ENCODE measurements at places on chromosomes 7 and 10. TPM values are rescaled to one million over a fixed set of nuclear protein-coding genes. Genes with fewer than 3 reads are reported as not detected.

Gene FXYD4
- not detected for total RNA-seq

Gene ZNF775
- total RNA-seq = 5.2 TPM

Gene AOC1
- total RNA-seq = not detected

Gene EBLN1
- not detected for total RNA-seq

Gene TIMM23B
- total RNA-seq = 13.3 TPM

Gene TRPV6
- total RNA-seq = not detected

Gene KCND2
- 2.7 TPM for total RNA-seq

Gene ABCB1
- total RNA-seq = not detected

- peak; percentile 35 for DNase-seq
These were observed 8.5 kb upstream of the UNCX start for GRCh38 chr7:1224086-1224716.

DNA sequence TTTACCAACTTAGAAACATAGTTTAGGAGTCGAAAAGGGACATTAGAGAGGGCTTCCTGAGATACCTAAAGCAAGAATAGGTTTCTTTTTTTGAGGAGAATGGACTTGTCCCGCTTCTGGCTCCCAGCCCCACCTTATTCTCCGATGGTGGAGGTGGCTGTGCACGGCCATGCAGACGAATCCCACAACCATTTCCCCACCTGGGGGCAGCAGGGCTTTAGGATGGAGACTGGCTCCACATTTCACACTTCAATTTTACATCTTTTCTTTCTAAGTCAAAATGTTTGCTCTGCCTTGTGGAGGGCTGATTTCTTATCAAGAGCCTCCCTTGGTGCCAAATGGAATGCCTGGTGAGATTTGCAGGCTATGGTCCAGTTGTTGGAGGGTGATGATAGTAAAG is 118.5 kb downstream of the GLRX3 start:
- no peak for DNase-seq

- peak; percentile 98 for DNase-seq
These were observed 71.9 kb upstream of the DUSP5 start for GRCh38 chr10:110425684-110426293.

DNA sequence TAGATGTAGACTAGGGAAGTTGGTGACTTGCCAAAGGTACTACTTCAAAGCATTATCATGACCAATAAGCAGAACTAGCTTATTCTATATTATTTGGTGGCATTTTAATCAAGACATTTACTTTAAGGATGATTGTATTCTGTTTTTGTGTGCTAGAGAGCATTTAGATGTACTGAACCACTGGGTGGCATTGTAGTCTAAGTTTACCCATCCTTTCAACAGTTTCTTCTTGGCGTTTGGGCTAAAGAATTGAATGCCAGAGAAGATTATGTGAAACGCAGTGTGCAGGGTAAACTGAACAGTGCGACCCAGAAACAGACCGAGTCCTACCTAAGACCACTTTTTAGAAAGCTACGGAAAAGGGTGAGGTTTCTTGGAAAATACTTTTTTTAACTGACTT is 26.8 kb downstream of the PRPF18 start:
- DNase-seq = peak; percentile 53

- no peak for DNase-seq
These were observed at the start of gene CLDN4 for GRCh38 chr7:73830681-73831583. TSS of gene CLDN4 (plus strand) at chr7:73830996. CDS start at chr7:73831202, 206 bp downstream.

- no peak for DNase-seq
These were observed 57.8 kb downstream of the ZMIZ1 start for GRCh38 chr10:79126351-79127080.

GRCh38 chr7:77827999-77828398 is 29.4 kb downstream of the PHTF2 start:
- DNase-seq = no peak

DNA sequence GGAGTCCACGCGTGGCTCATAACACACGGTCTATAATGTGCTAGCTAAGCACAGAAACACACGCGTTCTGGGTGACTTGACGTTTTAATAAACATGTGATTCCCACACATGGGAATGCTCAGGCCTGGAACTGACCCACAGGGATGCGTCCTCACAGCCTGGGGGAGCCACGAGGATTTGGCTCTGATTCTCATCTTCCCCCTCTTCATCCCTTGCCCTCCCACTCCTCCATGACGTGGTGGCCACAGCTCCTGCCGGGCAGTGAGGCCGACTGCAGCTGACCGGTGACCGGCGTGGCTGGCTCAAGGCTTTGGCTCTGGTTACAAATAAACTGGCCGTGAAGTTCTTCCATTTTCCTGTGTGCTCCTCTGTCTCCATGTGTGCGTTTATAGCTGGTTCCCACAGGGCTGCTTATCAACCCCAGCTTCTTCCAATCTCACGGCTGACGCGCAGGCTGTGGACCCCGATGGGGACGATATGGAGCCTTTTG is 40.9 kb upstream of the KLF6 start:
- DNase-seq = no peak

- no peak for DNase-seq
These were observed 97.9 kb downstream of the EMX2 start for GRCh38 chr10:117640406-117640805.

- DNase-seq = no peak
These were observed 1.4 kb upstream of the PDE1C start for GRCh38 chr7:32071466-32072091.

DNA sequence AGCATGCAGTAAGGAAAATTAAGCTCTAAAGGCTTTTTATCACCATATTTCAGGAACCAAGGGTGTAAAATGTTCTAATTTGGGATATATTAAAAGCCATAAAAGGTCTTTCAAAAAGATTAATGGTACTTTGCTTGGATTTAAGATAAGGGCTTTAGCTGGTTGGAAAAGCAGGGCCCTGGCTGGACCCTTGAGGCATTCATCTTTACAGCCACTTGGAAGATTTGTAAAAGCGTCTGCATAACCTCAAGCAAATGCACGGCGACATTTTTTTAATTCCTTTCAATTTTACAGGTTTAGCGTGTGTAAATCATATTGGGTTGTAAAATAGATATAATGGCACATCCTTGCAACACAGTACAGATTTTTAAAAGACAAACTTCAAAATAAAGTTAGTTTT is 27.2 kb downstream of the FAM204A start:
- no peak for DNase-seq

- DNase-seq = no peak
These were observed 28.5 kb upstream of the TOMM7 start for GRCh38 chr7:22851145-22851544.

DNA sequence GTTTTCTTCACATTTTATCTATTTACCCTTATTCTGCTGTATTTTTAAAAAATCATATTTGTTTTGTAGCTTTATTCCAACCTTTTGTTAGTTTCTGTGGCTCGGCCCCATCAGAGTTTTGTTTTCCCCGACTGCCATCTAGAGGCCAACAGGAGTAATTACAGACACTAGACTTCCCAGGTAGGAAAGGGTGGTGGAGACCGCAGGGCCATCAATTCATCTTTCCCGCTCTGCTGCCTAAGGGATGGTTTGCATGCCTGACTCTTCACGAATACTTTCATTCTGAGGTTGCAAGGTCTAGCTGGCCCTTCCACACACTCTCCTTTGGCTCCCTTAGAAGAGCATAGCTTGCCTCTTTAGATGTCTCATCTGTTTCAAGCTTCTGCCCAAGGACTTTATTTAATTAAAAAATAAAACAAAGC is 38.3 kb downstream of the LYZL2 start:
- DNase-seq = peak; percentile 67
